ENCODE measurements at places on chromosomes 5 and 9.

- peak; percentile 95 for DNase-seq
These were observed 34.3 kb upstream of the MACIR start for GRCh38 chr5:103224118-103224893.

- peak; percentile 82 for DNase-seq
These were observed 49.9 kb upstream of the SNCAIP start for GRCh38 chr5:122262103-122262502.

DNA sequence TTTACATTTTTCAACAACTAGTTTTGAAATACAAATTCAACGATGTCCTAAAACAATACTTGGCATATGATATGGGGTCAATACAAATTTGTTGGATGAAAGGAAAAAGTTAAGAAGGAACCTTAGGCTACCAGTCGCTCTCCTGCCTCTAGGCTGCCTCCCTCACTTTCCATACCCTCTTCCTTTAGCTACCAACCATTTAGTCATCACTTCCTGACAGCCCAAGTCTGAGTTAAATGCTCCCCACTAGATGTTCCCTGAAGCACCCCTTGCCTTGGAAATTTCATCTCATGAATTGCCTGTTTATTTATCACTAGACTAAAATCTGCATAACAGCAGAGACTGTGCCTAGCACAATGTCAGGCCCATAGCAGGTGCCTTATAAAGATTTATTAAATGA lies 2.7 kb upstream of the LARS1 start:
- DNase-seq, result peak; percentile 18

GRCh38 chr9:122248448-122248865 lies 16.2 kb downstream of the RBM18 start:
- DNase-seq, result no peak

DNA sequence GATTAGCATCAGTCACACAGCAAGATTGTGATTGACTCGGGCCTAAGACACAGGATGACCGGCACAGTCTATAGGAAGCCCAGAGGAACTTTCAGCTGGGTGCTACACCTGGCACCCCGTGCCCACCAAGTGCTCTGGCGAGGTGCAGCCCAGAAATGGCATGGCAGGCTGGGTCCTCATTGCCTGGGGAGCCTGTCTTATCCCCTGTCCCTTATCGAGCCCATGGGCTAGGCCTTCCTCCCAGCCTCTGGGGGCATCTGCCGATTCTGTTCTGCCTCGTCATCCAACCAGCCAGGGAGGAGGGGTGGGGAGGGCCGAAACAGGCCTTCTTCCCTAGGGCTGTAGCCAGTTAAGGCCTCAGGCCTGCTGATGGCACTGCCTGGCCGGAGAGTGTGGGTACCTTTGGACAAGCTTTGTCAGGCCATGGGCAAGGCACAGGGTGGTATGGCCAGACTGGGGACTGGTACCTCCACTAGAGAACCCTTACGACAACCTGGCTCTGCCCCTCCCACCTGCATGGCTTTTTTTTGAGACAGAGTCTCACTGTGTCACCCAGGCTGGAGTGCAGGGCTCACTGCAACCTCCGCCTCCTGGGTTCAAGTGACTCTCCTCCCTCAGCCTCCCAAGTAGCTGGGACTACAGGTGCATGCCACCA lies 1.6 kb downstream of the GRK6 start:
- DNase-seq, result no peak

GRCh38 chr9:6272229-6272598 lies 56.0 kb upstream of the TPD52L3 start:
- DNase-seq, result peak; percentile 97

GRCh38 chr5:113043491-113043931 lies 66.9 kb downstream of the DCP2 start:
- peak; percentile 65 for DNase-seq

- DNase-seq, result peak; percentile 19
These were observed 10.4 kb downstream of the ZNF618 start for GRCh38 chr9:113886466-113886865.

DNA sequence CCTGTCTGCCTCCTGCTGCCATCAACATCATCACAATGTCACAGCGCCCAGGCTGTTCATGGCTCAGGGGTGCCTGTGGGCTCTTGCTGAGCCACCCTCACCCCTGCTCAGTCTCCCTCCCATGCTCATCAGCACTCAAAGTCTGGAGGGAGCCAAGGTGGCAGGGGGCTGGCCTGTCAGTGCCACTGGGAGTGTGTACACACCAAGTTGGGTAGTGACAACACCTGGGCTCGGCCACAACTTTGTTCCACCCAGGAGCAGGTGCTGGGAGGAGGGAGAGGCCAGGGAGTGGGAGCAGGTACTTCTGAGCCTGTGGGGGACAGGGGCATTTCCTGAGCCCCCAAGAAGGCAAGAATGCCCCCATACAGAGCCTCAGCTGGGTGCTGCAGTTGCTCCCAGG lies 77.5 kb upstream of the C6 start:
- DNase-seq, result no peak

DNA sequence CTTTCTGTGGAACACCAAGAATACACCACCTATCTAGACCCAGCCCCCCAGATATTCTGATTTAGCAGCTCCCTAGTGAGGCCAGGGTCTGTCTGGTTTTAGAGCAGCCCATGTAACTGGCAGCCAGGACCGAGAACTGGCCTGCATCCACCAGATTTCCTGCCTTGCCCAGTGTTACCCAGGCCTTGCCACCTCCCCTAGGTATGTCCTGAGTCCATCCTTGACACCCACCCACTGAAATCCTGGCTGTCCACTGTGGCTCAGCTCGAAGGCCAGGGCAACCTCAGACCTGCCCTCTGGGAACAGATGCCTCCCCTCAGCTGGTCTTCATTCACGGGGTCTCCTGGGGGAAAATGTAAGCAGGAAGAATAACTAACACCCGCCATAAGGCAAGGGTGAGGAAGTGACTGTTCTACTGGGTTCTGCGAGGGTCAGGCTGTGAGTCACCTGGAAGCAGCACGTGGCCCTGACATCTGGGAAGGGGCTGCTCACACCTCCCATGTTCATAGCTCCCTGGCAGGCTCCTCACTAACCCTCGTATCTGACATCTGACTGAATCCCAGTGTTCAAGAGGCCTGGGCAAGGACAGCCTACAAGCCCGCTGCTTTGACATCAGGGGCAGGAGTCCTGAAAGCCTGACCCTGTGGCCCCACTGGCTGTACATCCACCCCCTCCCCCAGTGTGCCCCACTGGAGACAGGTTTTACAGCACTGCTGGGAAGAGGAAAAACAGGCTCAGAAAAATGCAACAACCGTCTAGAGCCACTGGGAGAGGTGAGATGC lies 72.7 kb downstream of the SEMA4D start:
- no peak for DNase-seq

GRCh38 chr9:112867275-112867991 lies 23.2 kb downstream of the SLC46A2 start:
- DNase-seq, result peak; percentile 86

All from cardiac fibroblast (primary cell).